ENCODE measurements at places on chromosomes 2 and 18. TPM values are rescaled to one million over a fixed set of nuclear protein-coding genes. Genes with fewer than 3 reads are reported as not detected.

NLRC4 gene
- not detected for total RNA-seq

GCFC2 gene
- total RNA-seq, result 17.0 TPM

IL36G gene
- total RNA-seq, result not detected

TFCP2L1 gene
- total RNA-seq, result under 0.01 TPM

CNGA3 gene
- not detected for total RNA-seq

SLC8A1 gene
- total RNA-seq, result 53.6 TPM

NPAS2 gene
- 14.4 TPM for total RNA-seq

THOC1 gene
- 46.2 TPM for total RNA-seq
